Activated CD8-positive, alpha-beta T cell treated with anti-CD3 and anti-CD28 coated beads for 36 hours (primary cell): ENCODE measurements at places on chromosomes 5 and 9.
A peak's percentile ranks its signal among the peaks of the same experiment; 100 is the strongest.

DNA sequence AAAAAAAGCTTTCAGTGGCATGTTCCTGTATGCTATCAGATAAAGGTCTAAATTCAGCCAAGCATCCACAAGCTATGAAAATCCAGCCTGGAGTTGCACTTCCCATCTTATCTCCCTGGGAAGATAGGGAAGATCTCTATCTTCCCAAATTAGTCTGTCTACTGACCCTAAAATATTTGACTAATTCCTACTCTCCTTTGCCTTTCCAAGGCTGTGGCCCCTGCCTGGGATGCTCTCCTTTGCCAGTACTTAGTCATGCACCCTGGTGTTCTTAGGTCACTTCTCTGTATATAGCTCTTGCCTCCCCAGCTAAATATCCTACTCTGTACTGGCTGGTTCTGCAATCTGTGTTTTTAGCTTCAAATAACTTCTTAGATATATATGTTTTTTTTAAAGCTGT is 44.0 kb upstream of the PLPP1 start:
- H3K36me3 ChIP-seq: no peaks in the 10 kb centered on the region
- H3K4me3 ChIP-seq: no peak overlapping the region
- no peak overlapping the region for H3K27ac ChIP-seq
- no peak for DNase-seq
- H3K27me3 ChIP-seq: peaks cover 2% of the 10 kb centered on the region

- no peak for DNase-seq
- no peaks in the 10 kb centered on the region for H3K27me3 ChIP-seq
- H3K4me3 ChIP-seq: no peak overlapping the region
- peaks cover 29% of the 10 kb centered on the region for H3K4me1 ChIP-seq
- peaks cover 60% of the 10 kb centered on the region for H3K36me3 ChIP-seq
Measured at GRCh38 chr9:132384376-132384775, 22.3 kb downstream of the TTF1 start.

- H3K4me3 ChIP-seq: no peak overlapping the region
- H3K4me1 ChIP-seq: no peaks in the 10 kb centered on the region
- no peaks in the 10 kb centered on the region for H3K36me3 ChIP-seq
- DNase-seq: no peak
- no peak overlapping the region for H3K27ac ChIP-seq
Measured at GRCh38 chr5:170483701-170484458, 19.9 kb upstream of the KCNIP1 start.

- peaks cover 52% of the 10 kb centered on the region for H3K4me1 ChIP-seq
- H3K27ac ChIP-seq: no peak overlapping the region
- peaks cover 38% of the 10 kb centered on the region for H3K36me3 ChIP-seq
Measured at GRCh38 chr5:69238760-69239251, 4.1 kb downstream of the CDK7 start.

GRCh38 chr5:87369431-87369830 is 43.3 kb downstream of the CCNH start:
- H3K4me3 ChIP-seq: no peak overlapping the region
- H3K4me1 ChIP-seq: peaks cover 8% of the 10 kb centered on the region
- no peaks in the 10 kb centered on the region for H3K27me3 ChIP-seq
- no peak overlapping the region for H3K27ac ChIP-seq

DNA sequence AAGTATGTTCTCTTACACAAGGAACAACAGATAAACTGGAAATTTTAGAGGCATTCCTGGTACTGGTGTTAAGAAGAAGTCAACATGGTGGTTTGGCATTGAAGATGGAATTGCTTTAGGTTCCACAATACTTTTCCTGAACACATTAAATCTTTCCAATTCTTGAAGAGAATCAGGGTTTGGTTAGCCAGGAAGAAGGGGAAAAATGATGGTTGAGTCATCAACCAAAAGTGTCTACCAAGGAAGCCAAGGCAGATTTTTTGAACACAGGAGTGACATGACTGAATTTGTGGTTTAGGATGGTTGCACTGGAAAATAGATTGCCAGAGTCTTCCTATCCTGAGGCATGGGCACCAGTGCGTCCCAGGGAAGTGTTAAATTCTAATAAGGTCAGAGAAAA is 433.4 kb downstream of the TMEM38B start:
- H3K27ac ChIP-seq: no peak overlapping the region
- H3K27me3 ChIP-seq: no peaks in the 10 kb centered on the region
- H3K4me1 ChIP-seq: no peaks in the 10 kb centered on the region
- DNase-seq: no peak
- no peak overlapping the region for H3K4me3 ChIP-seq

GRCh38 chr5:17019324-17019723 is 83.2 kb upstream of the MYO10 start:
- H3K27ac ChIP-seq: no peak overlapping the region
- peaks cover 2% of the 10 kb centered on the region for H3K27me3 ChIP-seq
- DNase-seq: no peak
- no peaks in the 10 kb centered on the region for H3K36me3 ChIP-seq
- no peak overlapping the region for H3K4me3 ChIP-seq

GRCh38 chr5:127997201-127997704 is 86.3 kb upstream of the SLC12A2 start:
- no peaks in the 10 kb centered on the region for H3K27me3 ChIP-seq
- no peak for DNase-seq
- no peaks in the 10 kb centered on the region for H3K4me1 ChIP-seq
- H3K36me3 ChIP-seq: peaks cover 14% of the 10 kb centered on the region

GRCh38 chr5:109694451-109694891 is 4.7 kb downstream of the MAN2A1 start:
- peaks cover 77% of the 10 kb centered on the region for H3K4me1 ChIP-seq
- peaks cover 22% of the 10 kb centered on the region for H3K36me3 ChIP-seq
- H3K27ac ChIP-seq: peak overlapping the region; percentile 80
- DNase-seq: no peak

- H3K4me1 ChIP-seq: peaks cover 4% of the 10 kb centered on the region
- DNase-seq: no peak
- H3K27me3 ChIP-seq: peaks cover 1% of the 10 kb centered on the region
- H3K36me3 ChIP-seq: no peaks in the 10 kb centered on the region
- no peak overlapping the region for H3K27ac ChIP-seq
- H3K4me3 ChIP-seq: no peak overlapping the region
Measured at GRCh38 chr5:95191330-95191729, 93.6 kb downstream of the MCTP1 start.
